ENCODE measurements at places on chromosomes 5 and 9. TPM values are rescaled to one million over a fixed set of nuclear protein-coding genes. Genes with fewer than 3 reads are reported as not detected.

Gene ST8SIA4
- 0.02 TPM for polyA plus RNA-seq

Gene ACTBL2
- not detected for polyA plus RNA-seq

Gene AHRR
- polyA plus RNA-seq: 0.41 TPM

Gene TMEM174
- not detected for polyA plus RNA-seq

Gene SPINK13
- polyA plus RNA-seq: not detected

Gene GZMA
- not detected for polyA plus RNA-seq

Gene CD72
- 4.5 TPM for polyA plus RNA-seq

Gene MYMK
- polyA plus RNA-seq: 0.30 TPM

Gene ZNF346
- 20.9 TPM for polyA plus RNA-seq

Gene ROR2
- polyA plus RNA-seq: 5.4 TPM

Gene FAM153A
- not detected for polyA plus RNA-seq
